ENCODE measurements at places on chromosomes 1 and 21.

- DNase-seq = peak; percentile 89
Observed at GRCh38 chr1:113783254-113784103, 24.2 kb upstream of the PHTF1 start.

DNA sequence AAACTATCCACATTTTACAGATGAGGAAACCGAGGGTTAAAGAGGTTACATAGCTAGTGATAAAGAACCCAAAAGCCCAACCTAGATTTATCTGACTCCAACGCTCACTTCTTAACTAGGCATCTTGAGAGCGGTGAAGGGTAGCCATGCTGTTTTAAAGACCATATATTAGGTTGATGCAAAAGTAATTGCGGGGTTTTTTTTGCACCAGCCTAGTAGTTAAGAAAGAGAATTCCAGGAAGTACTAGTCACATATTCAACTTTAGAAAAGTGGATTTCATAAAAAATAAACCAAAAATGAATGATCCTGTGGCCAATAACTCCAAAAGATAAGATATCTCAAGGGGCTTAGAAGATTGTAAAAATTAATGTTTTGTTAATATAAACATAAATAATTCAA lies 162.1 kb downstream of the GLUL start:
- no peak for DNase-seq

DNA sequence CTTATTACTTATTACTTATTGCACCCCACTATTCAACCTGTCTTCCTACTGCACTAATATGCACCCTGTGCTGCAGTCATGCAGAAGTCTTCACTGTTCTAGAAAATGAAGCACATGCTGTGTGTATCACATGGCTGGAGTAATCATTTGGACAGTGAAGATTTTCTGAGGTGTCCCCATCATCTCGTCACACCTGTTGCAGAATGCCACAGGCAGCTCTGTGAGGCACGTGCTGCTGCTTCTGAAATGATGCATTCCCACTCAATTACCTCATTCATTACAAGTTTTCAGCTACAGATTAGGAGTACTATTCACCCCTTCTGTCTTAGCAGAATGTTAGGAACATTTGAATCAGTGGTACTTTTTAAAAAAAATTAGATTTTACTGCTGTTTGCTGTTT lies 325.7 kb upstream of the ST6GALNAC5 start:
- DNase-seq = no peak

GRCh38 chr1:3786468-3787348 lies 9.6 kb downstream of the LRRC47 start:
- DNase-seq = no peak

DNA sequence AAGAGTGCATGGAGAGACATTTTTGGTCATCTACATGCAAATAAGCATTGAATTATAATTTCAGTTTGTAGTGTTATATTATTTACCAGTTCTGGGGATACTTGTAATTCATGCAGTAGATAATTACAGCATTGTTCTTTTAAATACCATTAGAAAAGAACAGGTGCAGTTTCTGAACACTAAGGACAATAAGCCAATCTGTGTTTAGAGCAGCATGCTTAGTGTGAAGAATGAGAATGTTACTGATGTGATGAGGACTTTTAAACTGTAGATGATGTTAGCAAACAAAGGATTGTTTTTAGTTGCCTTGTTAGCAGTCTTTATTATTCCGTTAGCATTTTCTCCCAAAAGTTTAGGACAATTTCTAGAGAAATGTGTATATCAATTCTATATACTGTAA lies 348.3 kb downstream of the BRINP3 start:
- DNase-seq = no peak

DNA sequence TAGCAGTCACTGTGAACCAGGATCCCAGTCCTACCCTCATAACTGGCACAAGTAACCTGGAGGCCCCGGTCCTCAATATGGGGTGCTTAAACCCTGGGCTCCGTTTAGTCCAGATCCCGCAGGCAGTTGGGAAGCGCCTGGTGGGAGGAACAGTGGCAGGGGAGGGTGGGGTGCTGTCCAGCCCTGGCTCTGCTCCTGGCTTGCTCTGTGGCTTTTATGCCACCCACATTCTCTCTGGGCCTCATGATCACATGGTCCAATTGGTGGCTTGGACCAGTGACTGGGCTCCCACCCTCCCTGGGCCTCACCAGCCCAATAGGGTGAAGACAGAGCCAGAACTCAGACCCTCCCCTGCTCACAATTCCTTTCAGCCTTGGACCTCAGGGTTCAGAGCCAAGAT lies 2.9 kb downstream of the CD164L2 start:
- no peak for DNase-seq

- no peak for DNase-seq
Observed at GRCh38 chr1:237890822-237891221, at the start of gene ZP4. TSS of gene ZP4 (minus strand) at chr1:237890922. CDS start at chr1:237890635, 287 bp downstream.

GRCh38 chr1:218945050-218945449 lies 228.6 kb upstream of the LYPLAL1 start:
- DNase-seq = no peak

All from suppressor macrophage (primary cell).